ENCODE measurements at places on chromosomes 7 and 10.

DNA sequence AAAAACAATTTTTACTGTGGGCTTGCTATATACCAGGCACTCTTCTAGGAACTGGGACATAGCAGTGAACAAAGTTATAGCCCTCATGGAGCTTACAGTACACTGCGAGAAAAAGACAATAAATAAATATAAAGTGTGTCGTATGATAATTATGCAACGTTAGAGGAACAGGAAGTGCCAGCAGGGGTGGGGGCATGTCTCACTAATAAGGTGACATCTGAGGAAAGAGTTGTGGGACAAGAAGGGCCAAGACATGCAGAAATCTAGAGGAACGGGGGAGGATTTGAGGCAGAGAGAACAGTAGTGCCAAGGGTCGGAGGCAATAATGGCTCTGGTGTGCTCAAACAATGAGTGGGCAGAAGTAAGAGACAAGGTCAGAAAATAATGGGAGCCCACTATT, 52.8 kb downstream of the LMBR1 start:
- no peak for DNase-seq

DNA sequence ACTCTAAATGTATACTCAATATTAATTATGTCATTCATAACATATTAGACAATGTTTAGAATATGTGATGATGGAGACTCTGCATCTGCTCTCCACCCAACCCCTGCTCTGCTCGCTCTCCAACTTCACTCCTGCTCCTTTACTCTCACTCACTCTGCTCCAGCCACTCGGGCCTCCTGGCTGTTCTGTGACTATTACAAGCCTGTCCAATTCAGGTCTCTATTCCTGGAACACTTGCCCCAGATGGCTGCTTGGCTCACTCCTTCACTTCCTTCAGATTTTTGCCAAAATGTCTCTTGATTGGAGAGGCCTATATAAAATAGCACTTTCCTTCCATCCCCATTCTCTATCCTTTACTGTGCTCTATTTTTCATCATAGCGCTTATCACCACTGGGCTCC, 84.8 kb downstream of the HBP1 start:
- no peak for DNase-seq

- no peak for DNase-seq
Observed at GRCh38 chr10:126843299-126843934, 61.8 kb upstream of the DOCK1 start.

DNA sequence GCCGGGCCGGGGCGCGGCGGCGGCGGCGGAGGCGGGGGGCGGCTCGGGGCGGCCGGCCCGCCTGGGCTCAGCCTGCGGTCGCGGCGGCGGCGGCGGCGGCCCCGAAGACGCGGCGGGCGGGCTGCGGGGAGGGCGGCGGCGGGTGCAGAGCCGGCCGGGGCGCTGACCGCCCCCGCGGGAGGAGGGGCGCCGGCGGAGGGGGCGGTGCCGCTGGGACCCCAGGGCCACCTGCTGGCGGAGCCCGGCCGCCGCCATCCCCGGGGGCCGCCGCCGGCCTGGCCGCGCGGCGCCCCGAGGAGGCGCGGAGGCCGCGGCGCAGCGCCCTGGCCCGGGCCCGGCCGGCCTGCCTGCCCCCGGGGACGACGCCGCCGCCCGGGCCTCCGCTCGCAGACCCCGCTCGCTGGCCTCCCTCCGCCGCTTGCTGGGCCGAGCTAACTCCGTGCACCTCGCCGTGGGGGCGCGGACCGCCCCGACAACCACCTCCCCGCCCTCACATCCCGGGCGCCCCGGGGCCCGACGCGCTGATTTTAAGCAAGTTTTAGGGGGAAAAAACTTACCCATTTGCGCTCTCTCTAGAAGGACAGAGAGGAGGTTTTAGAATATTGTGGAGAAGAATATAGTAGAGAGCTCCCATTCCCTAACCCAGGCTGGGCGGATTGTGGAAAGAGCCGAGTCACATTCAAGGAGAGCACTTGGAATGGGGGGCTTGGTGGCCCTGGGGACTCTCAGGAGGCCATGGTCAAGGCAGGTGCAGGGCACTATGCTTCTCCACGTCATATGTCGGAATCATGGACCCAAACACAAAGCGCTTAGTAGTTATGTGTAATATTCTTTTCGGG, at the start of gene BEND7:
TSS of gene BEND7 (minus strand) at position 140 of the 839 bp plus-strand sequence. CDS start 481 bp downstream, outside the sequence.
- DNase-seq, result no peak

DNA sequence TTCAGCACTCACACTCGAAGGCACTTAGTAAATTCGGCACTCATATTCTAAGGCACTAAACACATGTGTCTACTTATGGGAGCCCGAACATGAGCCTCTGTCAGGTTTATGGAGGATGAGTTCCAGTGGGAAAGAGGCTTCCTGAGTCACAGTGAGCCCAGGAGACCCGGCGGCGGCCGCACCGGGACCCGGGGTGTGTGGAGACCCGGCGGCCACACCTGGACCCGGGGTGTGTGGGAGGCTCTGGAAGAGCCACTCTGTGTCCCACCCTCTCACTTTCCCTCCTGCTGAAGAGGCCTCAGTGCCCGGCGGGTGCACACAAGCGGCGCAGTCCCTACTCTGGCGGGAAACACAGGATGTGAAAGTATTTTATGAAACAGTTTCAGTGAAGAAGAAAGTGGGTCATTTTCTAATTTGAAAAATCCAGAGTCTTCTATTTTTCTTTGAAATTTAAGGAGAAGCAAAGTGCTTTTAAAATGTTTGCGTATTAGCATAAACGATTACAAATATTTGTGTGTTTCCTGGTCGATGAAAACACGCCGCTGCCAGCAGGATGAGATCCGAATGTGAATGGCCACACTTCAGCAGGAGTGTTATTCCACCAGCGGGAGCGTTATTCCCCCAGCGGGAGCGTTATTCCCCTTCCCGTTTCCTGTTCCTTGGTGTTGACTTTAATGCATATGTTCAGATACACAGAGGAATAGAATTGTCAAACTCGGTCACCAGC, 625.1 kb downstream of the DNAJB6 start:
- no peak for DNase-seq

- DNase-seq, result no peak
Observed at GRCh38 chr10:67127441-67127840, 201.6 kb downstream of the LRRTM3 start.

GRCh38 chr10:71864911-71865361, 13.9 kb upstream of the PSAP start:
- no peak for DNase-seq

- DNase-seq, result peak; percentile 1
Observed at GRCh38 chr7:85426487-85426960, 239.7 kb upstream of the SEMA3D start.

Data from globus pallidus (tissue), 1 donor.